LHCN-M2 (cell line): ENCODE measurements at places on chromosomes 1 and 21. TPM values are rescaled to one million over a fixed set of nuclear protein-coding genes. Genes with fewer than 3 reads are reported as not detected.

DNA sequence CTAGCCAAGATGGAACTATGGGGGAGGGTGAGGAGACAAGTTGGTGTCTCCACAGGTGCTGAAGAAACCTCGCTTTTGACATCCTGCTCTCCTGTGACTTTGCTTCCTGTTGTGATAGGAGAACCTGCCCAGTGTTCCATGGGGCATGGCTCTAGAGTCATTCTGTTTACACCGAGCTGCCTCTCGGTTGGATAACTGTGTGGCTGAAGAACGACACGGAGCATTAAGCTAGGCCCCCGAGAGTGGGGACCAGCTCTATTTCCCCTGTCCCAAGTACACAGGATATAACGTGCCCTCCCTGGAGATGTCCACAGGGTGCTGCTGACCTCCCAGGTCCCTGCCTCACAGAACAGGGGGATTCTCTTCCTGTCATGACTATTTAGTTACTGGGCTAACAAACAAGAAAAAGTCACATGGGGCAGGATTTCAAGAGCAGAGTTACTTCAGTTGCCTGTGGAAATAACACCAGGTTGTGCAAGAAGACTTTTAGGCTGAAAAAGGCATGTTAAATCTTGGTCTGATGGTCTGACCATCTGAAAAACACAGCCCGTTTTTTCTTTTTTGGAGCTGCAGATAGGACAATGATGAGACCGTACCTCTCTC lies 29.4 kb upstream of the PPP2R5A start:
- DNase-seq, result no peak

Gene RGS13
- not detected in 2 replicates for total RNA-seq

GRCh38 chr1:44355582-44356305 lies 687 bp upstream of the ERI3 start:
- no peak for DNase-seq

Gene GPR153
- 38.2 and 43.0 TPM in 2 replicates for total RNA-seq

- DNase-seq, result peak; percentile 44
Measured at GRCh38 chr21:44911384-44912157, 9.1 kb downstream of the ITGB2 start.

GRCh38 chr1:23366598-23366997 lies 3.0 kb downstream of the ZNF436 start:
- DNase-seq, result no peak

Gene IGSF9
- total RNA-seq, result not detected in 2 replicates

DNA sequence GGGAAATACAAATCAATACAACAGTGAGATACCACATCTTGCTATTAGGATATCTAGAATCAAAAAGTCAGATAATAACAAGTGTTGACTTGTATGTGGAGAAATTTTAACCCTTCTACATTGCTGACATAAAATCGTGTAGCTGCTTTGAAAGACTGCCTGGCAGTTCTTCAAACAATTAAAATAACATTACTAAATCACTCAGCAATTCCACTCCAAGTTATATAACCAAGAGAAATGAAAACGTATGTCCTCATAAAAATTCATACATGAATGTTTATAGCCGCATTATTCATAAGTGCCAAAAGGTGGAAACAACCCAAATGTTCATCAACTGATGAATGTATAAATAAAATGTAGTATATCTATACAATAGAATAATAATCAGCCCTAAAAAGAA lies 164.6 kb downstream of the RASAL2 start:
- no peak for DNase-seq

- peak; percentile 56 for DNase-seq
Measured at GRCh38 chr1:201676197-201676596, 137.3 kb downstream of the NAV1 start.

DNA sequence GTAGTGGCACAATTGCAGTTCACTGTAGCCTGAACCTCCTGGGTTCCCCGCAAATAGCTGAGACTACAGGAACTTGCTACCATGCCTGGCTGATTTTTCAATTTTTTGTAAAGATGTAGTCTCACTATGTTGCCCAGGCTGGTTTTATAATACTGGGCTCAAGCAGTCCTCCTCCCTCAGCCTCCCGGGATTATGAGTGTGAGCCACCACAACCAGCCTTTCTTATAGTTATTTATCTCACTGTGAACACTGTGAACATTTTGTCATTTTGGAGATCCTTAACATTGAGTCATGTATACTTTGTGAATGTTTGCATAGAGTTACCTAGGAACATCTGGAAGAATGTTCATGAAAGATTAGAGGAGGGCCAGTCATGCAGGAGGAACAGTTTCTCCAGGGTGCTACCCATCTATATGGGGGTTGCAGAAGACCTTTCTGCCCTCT lies 127.1 kb upstream of the CACYBP start:
- peak; percentile 9 for DNase-seq

- peak; percentile 81 for DNase-seq
Measured at GRCh38 chr1:161727256-161727924, 6.0 kb downstream of the FCRLB start.

Gene CCDC185
- not detected in 2 replicates for total RNA-seq

GRCh38 chr1:23400324-23401114 lies 24.0 kb downstream of the TCEA3 start:
- DNase-seq, result peak; percentile 39
